Cortex of kidney (tissue), 1 donor: ENCODE measurements at places on chromosomes 2 and 18.

DNA sequence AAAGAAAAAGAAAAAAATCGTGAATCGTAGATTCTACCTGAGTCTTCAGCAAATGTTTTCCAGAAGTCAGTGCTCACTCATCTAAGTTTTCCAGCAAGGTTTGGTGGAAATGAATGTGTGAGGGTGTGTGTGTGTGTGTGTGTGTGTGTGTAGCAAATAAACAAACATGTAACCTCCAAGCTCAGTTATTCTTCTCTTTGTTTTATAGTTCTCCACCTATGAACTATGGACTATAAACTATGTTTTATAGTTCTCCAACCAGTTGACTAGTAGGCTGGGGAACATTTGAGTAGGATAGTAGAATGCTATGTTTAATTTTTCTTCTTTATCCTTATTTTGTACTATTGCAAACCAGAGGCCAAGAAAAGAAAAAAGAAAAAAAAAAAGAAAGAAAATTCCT lies 44.6 kb upstream of the SERPINE2 start:
- DNase-seq, result no peak

DNA sequence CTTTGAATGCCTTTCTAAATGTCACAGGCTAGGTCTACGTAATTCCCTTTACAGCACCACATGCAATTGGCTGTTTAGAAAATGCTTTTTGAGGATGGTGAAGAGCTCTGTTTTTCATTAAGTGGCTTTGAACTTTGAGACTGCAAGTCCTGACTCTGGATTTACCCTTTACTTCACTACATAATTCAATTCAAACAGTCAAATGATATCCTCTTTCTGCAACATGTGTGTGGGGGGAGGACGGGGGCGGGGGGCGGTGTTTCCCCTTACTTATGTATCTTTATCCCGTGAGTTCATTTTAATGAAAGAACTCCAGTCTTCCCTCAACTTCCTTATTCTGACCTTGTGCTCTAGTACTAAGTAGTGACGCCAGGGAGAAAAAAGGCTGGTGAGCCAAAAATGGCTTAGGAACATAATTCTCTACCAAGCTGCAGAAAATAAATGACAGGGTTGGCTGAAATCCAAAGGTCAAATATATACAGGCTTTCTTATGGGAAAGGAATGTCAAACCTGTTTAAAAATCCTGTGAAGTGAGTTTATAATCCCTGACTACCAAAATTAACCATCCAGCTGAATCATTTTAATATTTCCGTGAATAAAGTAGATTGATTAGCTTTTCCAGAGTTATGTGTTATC lies 119.6 kb downstream of the SLC8A1 start:
- no peak for DNase-seq

- DNase-seq, result no peak
These were observed 14.2 kb downstream of the TNFRSF11A start for GRCh38 chr18:62339106-62339988.

- no peak for DNase-seq
These were observed 255.7 kb upstream of the ATP5MC3 start for GRCh38 chr2:175437167-175437566.
